ENCODE measurements at places on chromosomes 11 and 22.
A peak's percentile ranks its signal among the peaks of the same experiment; 100 is the strongest.

DNA sequence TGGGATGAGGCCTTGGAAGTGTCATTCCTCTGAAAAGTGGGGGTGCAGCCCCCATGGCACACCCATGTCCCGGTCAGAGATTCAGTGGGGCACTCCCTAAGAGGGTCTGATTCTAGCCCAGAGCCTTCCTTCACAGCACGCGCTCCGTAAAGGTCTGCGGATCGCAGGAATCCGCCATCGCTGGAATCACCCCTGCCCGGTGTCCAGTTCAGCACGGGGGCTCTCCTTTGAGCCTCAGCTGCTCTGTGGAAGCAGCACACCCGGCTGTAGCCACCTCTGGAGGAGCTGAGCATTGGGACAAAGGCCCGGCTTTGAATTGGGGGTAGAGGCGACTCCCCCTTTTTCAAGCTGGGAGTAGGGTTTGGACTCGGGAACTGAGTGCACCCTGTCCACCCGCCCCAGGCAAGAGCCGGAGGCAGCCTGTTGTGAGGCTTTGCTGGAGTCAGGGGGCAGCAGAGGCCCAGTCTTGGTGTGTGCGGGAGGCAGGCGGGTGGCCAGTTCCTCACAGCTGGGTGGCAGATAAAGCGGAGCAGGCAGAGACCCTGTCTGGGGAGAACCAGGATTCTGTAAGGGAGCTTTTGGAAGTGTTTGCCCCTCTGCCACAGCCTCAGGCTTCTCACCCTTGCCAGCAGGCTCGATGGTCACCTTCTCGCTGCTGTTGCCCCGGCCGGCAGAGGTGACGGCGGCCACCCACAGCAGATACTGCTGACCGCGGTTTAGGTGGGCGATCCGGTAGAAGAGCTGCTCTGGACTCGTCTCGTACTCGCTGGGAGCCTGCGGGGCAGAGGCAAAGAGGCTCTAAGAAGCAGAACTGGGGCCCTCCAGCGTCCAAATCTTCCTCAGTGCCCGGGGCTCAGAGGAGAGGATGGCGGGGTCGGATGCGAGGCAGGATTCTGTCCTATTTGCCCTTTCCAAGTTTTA lies 115.9 kb downstream of the CEP164 start:
- no peak for DNase-seq

DNA sequence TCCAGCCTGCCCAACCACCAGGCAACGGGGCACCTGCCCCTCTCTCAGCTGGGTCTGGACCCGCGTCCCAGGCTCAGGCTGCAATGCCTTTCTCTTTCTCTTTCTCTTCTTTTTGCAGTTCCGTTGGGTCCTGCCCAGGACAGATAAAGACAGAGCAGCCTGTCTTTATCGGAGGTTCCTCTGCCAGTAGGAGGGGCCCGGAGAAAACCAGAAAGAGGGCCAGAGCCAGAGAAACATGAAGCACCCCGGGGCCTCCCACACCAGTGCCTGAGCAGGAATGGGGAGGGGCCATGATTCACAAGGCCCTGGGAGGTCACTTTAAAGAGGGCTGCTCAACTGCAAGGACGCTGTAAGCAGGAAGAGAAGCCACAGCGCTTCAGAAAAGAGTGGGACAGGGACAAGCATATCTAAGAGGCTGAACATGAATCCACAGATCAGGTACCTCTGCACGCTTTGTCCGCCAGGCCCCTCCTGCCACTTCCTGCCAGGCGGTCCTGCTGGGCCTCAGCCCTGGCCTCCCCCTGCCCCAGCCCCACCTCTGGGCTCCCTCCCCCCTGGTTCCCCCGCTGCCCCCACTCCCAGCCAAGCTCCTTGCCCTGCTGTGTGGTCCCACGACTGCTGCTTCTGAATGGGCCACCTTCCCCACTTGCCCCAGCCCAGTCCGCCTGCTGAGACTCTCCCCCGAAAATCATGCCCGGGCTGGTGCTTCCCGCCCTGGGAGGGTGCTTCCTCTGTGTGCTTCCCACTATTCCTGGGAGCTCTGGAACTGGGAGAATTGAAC lies at the start of gene APOBEC3C:
Gene APOBEC3C, plus strand, starts transcription at position 316 of the 781 bp plus-strand sequence. Its CDS starts 106 bp downstream, at position 422.
- DNase-seq, result peak; percentile 56

GRCh38 chr11:92332986-92333385 lies 108.4 kb downstream of the FAT3 start:
- DNase-seq, result no peak

DNA sequence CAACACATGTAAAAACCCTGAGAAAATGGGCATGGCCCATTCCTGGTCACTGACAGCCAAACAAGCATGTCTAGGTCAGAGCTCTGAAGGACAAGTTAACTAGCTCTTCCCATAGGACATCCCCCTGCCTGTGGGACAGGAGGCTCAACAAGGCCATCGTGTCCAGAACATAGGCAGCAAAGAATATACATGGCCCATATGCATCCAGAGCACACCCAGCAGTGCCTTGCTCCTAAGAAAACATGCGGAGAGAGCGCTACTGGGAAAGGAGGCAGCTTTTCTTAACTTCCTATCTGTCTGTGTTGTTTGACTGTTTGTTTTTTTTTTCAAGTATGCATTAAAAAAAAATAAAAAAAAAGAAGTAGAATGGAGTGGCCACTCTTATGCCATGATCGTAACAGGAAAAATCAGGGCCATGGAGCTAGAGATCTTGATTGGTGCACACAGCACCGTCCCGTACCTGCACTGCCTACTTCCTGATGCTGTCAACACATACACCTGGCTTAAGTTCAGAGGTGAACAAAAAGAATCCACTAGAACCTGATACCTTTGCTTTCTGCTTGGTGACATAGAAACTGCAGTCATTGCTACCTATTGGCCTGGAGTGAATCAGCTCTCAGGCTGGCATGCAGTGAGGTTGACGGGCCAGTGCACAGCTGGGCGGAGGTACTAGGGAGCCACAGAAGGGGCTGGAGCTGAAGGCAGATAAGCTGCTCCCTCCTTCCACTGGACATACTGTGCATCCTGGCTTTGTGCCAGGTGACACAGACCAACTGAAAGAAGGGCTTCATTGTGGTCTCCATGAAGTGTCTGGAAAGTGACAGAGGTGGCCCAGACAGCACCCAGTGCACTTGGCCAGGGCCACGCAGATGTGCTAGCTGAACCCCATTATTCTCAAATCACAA lies 11.9 kb downstream of the UFD1 start:
- no peak for DNase-seq

- no peak for DNase-seq
Observed at GRCh38 chr11:132158091-132158490, 787.7 kb downstream of the NTM start.

DNA sequence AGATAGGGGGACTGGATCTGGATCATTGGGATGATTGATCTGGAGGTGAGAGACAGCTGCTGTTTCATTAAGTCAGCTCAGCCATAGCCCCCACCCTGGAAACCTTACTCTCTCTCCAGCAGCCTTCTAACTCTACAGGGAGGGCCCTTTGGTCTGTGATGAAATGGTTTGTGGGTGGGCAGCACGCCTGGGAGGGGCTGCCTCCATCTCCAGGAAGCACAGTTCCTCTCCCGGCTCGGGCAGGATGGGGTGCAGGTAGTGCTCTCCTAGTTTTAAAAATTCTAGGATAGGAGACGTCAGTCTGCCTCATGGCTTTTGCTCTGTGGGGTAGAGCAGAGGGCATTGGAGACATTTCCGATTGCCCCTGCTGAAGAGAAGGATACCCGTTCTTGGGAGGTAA lies 89.7 kb downstream of the CEP164 start:
- no peak for DNase-seq

DNA sequence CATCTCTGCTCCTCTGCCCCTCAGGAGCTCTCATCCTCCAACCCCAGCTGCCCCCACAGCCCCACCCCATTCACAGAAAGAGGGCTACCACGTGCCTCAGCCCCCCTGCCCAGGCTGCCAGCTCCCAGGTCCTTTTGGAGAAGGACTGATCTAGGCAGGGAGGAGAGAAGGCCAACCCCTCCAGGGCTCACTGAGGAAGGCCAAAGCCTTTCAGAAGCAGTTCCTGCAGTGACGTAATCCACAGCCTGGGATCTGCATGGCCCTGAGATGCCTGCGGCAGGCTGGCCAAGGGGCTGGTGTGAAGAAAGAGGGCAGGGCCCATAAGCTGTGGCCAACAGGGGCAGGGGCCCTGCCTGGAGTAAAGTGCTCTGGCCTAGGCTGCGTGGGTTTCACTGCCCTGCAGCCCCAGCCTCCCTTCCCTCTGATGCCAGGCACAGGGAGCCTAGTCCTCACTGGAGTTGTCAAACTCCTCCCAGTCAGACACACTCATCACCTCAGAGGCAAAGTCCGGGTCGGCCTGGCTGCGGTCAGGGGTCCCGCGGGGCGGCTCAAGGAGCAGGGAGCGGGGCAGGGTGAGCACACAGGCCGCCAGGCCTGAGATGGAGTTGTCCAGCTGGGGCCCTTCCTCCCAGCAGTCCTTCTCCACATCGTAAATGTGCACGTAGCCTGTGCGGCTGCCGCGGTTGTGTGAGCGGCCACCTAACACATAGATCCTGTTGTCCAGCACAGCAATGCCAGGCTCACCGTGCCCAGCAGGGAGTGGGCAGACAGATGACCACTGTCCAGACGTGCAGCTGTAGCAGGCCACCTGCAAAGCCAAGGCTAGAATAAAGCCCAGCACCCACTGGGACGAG lies 4.2 kb upstream of the SCARF2 start:
- DNase-seq, result no peak

GRCh38 chr11:102244681-102245409 lies 72.4 kb upstream of the BIRC3 start:
- DNase-seq, result no peak

GRCh38 chr11:34996958-34997357 lies 80.5 kb downstream of the PDHX start:
- DNase-seq, result no peak

DNA sequence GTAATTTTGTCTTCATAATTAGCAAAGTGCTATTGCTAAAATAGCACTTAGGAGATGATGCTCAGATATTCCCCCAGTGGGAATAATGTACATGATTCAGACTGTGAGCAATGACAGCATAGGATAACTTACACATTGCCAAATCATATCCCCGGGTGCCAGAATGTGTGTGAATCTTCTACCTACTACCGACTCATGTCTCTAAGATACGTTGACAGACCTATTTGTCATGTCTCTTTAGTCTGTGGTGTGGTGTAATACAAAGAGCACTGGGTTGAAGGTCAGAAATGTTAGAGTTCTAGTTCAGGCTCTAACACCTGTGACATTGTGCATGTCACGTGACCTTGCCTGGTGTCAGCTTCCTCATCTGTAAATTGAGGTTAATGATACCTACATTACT lies 31.0 kb upstream of the PICALM start:
- no peak for DNase-seq

- no peak for DNase-seq
Observed at GRCh38 chr11:1038361-1038760, 1.8 kb upstream of the MUC6 start.

GRCh38 chr11:16895306-16895705 lies 118.9 kb downstream of the PLEKHA7 start:
- DNase-seq, result no peak

- DNase-seq, result no peak
Observed at GRCh38 chr11:65500387-65501185, 1.7 kb downstream of the MALAT1 start.

- DNase-seq, result no peak
Observed at GRCh38 chr11:44120169-44120568, 24.7 kb downstream of the EXT2 start.

- DNase-seq, result no peak
Observed at GRCh38 chr11:115267871-115268270, 236.3 kb downstream of the CADM1 start.

- no peak for DNase-seq
Observed at GRCh38 chr11:102448869-102449224, 3.7 kb downstream of the TMEM123 start.

DNA sequence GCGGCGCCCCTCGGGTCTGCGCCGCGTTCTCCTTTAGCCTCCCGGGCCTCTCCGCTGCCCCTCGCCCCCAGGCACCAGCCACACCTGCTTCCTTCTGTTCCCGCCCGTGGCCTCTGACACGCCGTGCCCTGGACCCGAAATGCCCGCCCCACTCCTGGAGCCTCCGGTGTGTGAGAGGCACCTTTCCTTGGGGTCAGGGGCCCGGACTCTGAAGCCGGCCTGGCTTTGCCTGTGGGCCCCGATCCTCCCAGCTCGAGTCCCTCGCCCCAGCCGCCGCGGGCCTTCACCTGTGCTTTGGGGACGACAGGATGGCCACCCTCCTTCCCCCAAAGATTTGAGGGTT lies 661 bp upstream of the CDPF1 start:
- DNase-seq, result no peak

GRCh38 chr11:21564833-21565682 lies 627.8 kb upstream of the ANO5 start:
- no peak for DNase-seq

GRCh38 chr11:20373147-20373546 lies 9.6 kb downstream of the HTATIP2 start:
- no peak for DNase-seq

DNA sequence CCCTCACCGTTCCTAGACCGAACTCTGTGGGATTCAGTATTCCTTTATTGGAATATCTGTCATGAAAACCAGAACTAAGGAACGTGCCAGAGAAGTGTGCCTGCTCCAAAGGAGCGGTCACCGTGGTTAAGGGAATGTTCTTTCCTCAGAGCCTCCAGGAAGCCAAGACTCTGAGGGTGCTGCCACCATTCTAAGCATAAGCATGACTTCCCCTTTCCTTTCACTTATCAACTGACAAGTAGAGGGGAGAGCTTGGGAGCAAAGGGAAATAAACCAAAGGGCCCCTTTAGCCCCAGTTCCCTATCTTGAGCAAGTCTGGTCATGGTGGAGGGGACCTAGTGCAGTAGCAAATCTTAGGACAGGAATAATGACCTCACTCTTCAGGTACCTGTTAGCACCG lies 26.8 kb downstream of the CTR9 start:
- DNase-seq, result no peak

DNA sequence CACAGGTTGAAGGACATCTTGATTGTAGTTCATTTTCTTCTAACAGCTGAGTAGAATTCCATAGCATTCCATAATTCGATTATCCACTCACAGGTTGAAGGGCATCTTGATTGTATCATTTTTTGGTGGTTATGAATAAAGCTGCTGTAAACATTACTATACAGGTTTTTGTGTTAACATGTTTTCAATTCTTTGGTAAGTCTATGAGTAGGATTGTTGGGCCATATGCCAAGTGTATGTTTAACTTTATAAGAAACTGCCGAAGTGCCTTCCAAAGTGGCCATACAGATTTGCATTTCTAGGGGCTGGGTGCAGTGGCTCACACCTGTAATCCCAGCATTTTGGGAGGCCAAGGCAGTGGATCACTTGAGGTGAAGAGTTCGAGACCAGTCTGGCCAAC lies 44.6 kb downstream of the ANKRD42 start:
- DNase-seq, result no peak

DNA sequence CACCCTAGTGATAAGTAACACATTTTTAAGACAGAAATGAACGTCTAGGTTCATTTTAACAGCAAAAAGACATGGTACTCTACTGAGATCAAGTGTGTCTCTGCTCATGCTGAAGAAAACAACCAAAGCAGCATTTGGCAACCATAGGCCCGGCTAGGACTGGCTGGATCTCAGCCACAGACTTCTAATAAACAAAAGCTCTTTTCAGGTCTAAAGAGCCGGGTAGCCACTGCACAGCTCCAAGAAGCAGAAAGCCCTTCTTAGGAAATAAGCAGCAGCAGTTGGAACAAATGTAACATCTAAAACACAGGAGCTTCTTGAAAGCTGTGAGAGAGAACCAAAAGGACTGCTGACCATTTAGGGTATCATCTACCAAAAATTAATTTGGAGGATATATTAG lies 37.6 kb downstream of the PITPNB start:
- no peak for DNase-seq

- DNase-seq, result no peak
Observed at GRCh38 chr11:63518548-63518947, 12.7 kb downstream of the LGALS12 start.

Data from activated CD8-positive, alpha-beta memory T cell treated with anti-CD3 and anti-CD28 coated beads for 1 hour (primary cell).